Naive thymus-derived CD8-positive, alpha-beta T cell (primary cell): ENCODE measurements at places on chromosomes 3 and 15.

DNA sequence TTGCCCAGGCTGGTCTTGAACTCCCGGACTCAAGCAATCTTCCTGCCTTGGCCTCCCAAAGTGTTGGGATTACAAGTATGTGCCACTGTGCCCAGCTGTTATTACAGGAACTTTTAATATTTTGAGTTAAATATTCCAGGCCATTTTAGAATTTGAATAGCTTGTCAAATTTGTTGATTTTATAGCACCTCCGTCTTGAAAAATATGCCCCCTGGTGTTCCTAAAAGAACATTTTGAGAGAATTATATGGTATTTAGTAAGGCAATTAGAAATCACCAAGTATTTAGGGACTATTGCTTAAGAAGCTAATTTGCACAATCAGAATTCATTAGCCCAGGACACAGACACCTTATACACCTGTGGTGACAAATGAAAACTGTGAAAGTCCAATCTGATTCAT is 23.7 kb downstream of the PDE8A start:
- H3K27ac ChIP-seq = no peak overlapping the region
- no peaks in the 10 kb centered on the region for H3K27me3 ChIP-seq
- no peak for DNase-seq
- H3K36me3 ChIP-seq = no peaks in the 10 kb centered on the region
- H3K4me1 ChIP-seq = peaks cover 36% of the 10 kb centered on the region

DNA sequence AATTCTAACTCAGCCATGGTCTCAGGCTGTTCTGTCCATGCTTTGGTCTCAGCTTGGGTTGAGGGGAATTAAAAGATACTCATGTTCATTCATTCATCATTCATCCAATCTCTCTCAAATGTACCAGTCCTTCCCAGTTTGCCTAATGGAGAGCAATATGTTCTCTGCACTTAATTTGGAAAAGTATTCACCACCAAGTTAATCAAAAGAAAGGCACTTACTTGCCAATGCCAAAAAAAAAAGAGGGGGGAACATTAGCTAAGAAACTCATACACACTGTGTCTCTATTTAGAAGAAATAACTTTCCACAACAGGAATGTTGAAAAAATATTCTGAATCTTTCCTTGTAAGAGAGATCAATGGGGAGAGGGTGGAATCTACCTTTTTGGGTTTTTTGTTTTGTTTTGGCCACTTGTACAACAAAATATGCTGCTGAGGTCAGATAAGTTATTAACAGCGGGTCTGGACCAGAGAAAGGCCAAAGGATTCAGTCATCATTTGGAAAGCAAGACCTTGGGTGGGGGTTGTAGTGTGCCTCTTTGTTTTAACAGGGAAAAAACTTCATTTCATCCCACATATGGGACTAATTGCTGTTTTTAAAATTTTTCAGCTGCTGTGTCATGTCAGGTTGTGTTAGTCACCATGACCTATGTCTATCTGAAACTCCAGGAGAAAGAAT is 152.3 kb downstream of the FBN1 start:
- no peak for DNase-seq
- no peaks in the 10 kb centered on the region for H3K4me1 ChIP-seq
- H3K4me3 ChIP-seq = no peak overlapping the region
- no peaks in the 10 kb centered on the region for H3K27me3 ChIP-seq

- no peak overlapping the region for H3K27ac ChIP-seq
- no peaks in the 10 kb centered on the region for H3K27me3 ChIP-seq
- DNase-seq = no peak
- no peaks in the 10 kb centered on the region for H3K36me3 ChIP-seq
- no peak overlapping the region for H3K4me3 ChIP-seq
These were observed 24.5 kb upstream of the PLA2G4D start for GRCh38 chr15:42118650-42119445.

- peaks cover 18% of the 10 kb centered on the region for H3K4me1 ChIP-seq
- H3K4me3 ChIP-seq = no peak overlapping the region
- no peak for DNase-seq
- H3K36me3 ChIP-seq = no peaks in the 10 kb centered on the region
- no peak overlapping the region for H3K27ac ChIP-seq
These were observed 90.7 kb downstream of the CHRD start for GRCh38 chr3:184470551-184470950.

- no peak overlapping the region for H3K4me3 ChIP-seq
- no peak for DNase-seq
- H3K4me1 ChIP-seq = no peaks in the 10 kb centered on the region
These were observed 341.7 kb upstream of the ROBO2 start for GRCh38 chr3:76698136-76698706.

- no peak overlapping the region for H3K27ac ChIP-seq
- H3K4me3 ChIP-seq = no peak overlapping the region
- DNase-seq = peak; percentile 49
- no peaks in the 10 kb centered on the region for H3K36me3 ChIP-seq
- H3K27me3 ChIP-seq = peaks cover 33% of the 10 kb centered on the region
These were observed 336.7 kb upstream of the IGF1R start for GRCh38 chr15:98311566-98312188.

GRCh38 chr15:84863565-84864443 is 20.7 kb upstream of the SLC28A1 start:
- DNase-seq = no peak
- no peaks in the 10 kb centered on the region for H3K4me1 ChIP-seq
- no peak overlapping the region for H3K4me3 ChIP-seq
- no peaks in the 10 kb centered on the region for H3K36me3 ChIP-seq
- no peaks in the 10 kb centered on the region for H3K27me3 ChIP-seq
- no peak overlapping the region for H3K27ac ChIP-seq

- H3K27me3 ChIP-seq = no peaks in the 10 kb centered on the region
- no peak overlapping the region for H3K4me3 ChIP-seq
- H3K4me1 ChIP-seq = peaks cover 12% of the 10 kb centered on the region
- DNase-seq = no peak
- peaks cover 12% of the 10 kb centered on the region for H3K36me3 ChIP-seq
These were observed 498.1 kb upstream of the TPRG1 start for GRCh38 chr3:188673646-188674186.

DNA sequence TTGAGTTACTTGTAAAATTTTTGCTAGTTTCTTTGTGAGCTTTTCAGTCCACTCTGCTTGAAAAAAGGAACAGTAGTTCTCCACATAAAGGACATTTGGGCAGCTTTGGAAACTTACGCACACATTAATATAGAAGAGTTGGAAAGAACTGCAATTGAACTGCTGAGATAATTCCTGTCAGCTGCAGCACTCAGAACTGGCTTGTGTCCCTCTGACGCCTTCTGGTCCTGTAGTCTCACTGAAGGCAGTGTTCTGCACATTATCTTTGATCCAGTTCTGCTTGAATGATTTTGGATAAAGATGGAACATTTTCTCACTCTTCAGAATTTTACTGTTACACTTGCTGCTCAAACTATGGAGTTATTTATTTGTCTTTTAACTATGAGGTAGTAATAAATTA is 901.9 kb downstream of the OTOL1 start:
- no peak overlapping the region for H3K27ac ChIP-seq
- no peak for DNase-seq
- no peaks in the 10 kb centered on the region for H3K36me3 ChIP-seq
- no peaks in the 10 kb centered on the region for H3K27me3 ChIP-seq
- H3K4me3 ChIP-seq = no peak overlapping the region

GRCh38 chr3:71307991-71308697 is 275.4 kb downstream of the FOXP1 start:
- H3K27me3 ChIP-seq = no peaks in the 10 kb centered on the region
- peak overlapping the region; percentile 83 for H3K4me3 ChIP-seq
- H3K4me1 ChIP-seq = peaks cover 38% of the 10 kb centered on the region
- H3K27ac ChIP-seq = peak overlapping the region; percentile 95

- no peaks in the 10 kb centered on the region for H3K36me3 ChIP-seq
- H3K27me3 ChIP-seq = no peaks in the 10 kb centered on the region
- no peak for DNase-seq
- H3K4me3 ChIP-seq = peak overlapping the region; percentile 78
- peaks cover 27% of the 10 kb centered on the region for H3K4me1 ChIP-seq
These were observed 13.8 kb downstream of the XIRP1 start for GRCh38 chr3:39178553-39178952.
